ENCODE measurements at places on chromosomes 11 and 22. TPM values are rescaled to one million over a fixed set of nuclear protein-coding genes. Genes with fewer than 3 reads are reported as not detected.

- no peak for DNase-seq
- H3K4me1 ChIP-seq: peaks cover 15% of the 10 kb centered on the region
- no peaks in the 10 kb centered on the region for H3K36me3 ChIP-seq
- H3K4me3 ChIP-seq: no peak overlapping the region
- no peak overlapping the region for H3K27ac ChIP-seq
These were observed 31.4 kb downstream of the ADAMTS8 start for GRCh38 chr11:130396965-130397364.

GRCh38 chr11:1730059-1730629 lies 20.3 kb downstream of the IFITM10 start:
- H3K4me3 ChIP-seq: no peak overlapping the region
- peaks cover 15% of the 10 kb centered on the region for H3K4me1 ChIP-seq
- H3K27me3 ChIP-seq: peaks cover 12% of the 10 kb centered on the region
- no peak for DNase-seq
- H3K36me3 ChIP-seq: no peaks in the 10 kb centered on the region

The PNPLA3 gene
- not detected for polyA plus RNA-seq

GRCh38 chr22:48362721-48363404 lies 1464.8 kb downstream of the BRD1 start:
- no peaks in the 10 kb centered on the region for H3K4me1 ChIP-seq
- no peak for DNase-seq
- H3K27ac ChIP-seq: no peak overlapping the region
- no peaks in the 10 kb centered on the region for H3K36me3 ChIP-seq

- H3K36me3 ChIP-seq: no peaks in the 10 kb centered on the region
- H3K27ac ChIP-seq: no peak overlapping the region
- DNase-seq: no peak
- peaks cover 33% of the 10 kb centered on the region for H3K4me1 ChIP-seq
- H3K27me3 ChIP-seq: no peaks in the 10 kb centered on the region
These were observed 11.9 kb downstream of the CRTAM start for GRCh38 chr11:122850076-122850631.

All from CD14-positive monocyte (primary cell).